ENCODE measurements at places on chromosomes 12 and 14.

- peaks cover 7% of the 10 kb centered on the region for H3K4me1 ChIP-seq
- H3K27me3 ChIP-seq: no peaks in the 10 kb centered on the region
- no peaks in the 10 kb centered on the region for H3K36me3 ChIP-seq
- peak overlapping the region; percentile 99 for H3K27ac ChIP-seq
Observed at GRCh38 chr12:988646-989045, 2.4 kb upstream of the ERC1 start.

GRCh38 chr14:95533391-95533821 is 1.4 kb upstream of the GLRX5 start:
- no peaks in the 10 kb centered on the region for H3K27me3 ChIP-seq
- peak overlapping the region; percentile 87 for H3K27ac ChIP-seq

DNA sequence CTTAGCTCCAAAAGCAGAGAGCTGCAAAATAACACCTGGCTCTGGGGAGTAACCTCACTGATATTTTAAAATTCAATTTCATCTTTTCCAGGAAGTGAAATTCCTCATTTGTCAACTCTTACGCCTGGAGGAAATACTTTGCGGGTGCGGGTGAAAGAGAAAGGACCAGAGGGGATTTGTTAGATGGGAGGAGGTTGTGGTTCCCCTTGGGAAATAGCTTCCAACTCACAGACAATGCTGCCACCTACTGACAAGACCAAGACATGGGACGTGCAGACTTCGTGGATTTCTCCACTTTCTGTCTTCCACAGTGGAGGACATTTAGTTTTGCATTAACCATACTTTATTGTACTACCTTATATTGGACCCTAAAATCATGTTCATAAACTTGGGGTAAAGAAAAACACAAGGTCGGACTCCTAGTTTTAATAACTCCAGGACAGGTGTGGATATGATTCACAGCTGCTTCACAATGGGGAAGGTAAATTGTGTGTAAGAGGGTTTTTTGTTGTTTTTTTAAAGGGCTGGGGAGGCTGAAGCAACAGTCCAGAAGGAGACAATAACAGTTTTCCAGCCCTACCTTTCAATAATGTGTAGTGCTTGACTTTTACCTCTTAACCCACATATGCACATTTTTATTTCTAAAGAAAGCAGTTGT is 10.8 kb downstream of the FBXL14 start:
- peak overlapping the region; percentile 29 for H3K4me3 ChIP-seq
- H3K36me3 ChIP-seq: no peaks in the 10 kb centered on the region
- H3K27ac ChIP-seq: no peak overlapping the region
- peaks cover 7% of the 10 kb centered on the region for H3K4me1 ChIP-seq

- H3K27me3 ChIP-seq: no peaks in the 10 kb centered on the region
- H3K4me1 ChIP-seq: peaks cover 7% of the 10 kb centered on the region
- peak overlapping the region; percentile 34 for H3K27ac ChIP-seq
- no peak for DNase-seq
- H3K4me3 ChIP-seq: no peak overlapping the region
Observed at GRCh38 chr14:55711175-55711811, 131.3 kb downstream of the KTN1 start.

DNA sequence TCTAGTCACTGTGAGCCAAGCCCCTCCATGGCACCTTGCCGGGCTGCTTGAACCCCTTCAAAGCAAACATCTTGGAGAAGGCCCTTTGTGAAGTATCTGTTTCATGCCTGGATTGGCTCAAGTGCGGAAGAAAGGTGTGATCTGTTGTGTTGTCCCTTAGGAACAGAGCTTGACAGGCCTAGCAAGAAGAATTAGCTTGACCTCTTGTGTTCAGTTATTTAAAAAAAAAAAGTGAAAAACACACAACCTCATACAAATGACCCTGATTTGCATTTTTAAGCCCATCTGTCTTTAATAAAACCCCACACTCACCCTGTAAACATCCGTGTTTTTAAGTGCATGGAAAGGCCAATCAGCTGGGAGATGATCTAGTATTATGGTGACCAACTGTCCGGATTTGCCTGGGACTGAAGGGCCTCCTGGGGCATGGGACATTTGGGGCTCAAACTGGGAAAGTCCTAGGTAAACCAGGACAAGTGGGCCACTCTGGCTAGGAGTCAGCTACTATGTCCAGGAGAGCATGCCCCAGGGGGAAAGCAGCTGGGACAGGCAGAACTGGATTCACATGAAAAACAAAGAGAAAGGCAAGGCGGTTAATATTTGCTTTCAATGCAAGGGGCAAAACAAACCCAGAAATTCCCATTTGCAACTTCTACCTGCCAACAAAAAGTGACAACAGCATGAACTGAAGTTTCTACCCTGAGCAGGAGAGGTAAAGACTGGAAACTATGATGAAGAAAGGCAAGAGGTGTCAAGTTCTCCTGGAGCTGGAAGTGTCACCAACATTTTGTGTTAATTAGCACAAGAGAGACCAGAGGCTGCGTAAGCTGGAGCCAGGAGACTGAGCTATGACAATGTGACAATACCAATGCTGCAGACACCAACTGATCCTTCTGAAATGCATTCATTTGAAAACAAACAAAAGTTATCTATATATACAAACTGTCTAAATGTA is 78.6 kb downstream of the CLMN start:
- no peaks in the 10 kb centered on the region for H3K27me3 ChIP-seq
- no peak overlapping the region for H3K27ac ChIP-seq
- H3K4me1 ChIP-seq: no peaks in the 10 kb centered on the region
- H3K4me3 ChIP-seq: no peak overlapping the region
- H3K36me3 ChIP-seq: no peaks in the 10 kb centered on the region

DNA sequence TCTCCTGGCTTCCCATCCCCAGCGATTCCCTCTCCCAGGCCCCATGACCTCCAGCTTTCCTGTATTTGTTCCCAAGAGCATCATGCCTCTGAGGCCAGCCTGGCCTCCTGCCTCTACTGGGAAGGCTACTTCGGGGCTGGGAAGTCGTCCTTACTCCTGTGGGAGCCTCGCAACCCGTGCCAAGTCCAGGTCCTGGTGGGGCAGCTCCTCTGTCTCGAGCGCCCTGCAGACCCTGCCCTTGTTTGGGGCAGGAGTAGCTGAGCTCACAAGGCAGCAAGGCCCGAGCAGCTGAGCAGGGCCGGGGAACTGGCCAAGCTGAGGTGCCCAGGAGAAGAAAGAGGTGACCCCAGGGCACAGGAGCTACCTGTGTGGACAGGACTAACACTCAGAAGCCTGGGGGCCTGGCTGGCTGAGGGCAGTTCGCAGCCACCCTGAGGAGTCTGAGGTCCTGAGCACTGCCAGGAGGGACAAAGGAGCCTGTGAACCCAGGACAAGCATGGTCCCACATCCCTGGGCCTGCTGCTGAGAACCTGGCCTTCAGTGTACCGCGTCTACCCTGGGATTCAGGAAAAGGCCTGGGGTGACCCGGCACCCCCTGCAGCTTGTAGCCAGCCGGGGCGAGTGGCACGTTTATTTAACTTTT is 14.3 kb downstream of the C12orf43 start:
- H3K4me1 ChIP-seq: no peaks in the 10 kb centered on the region
- H3K27me3 ChIP-seq: no peaks in the 10 kb centered on the region
- H3K36me3 ChIP-seq: no peaks in the 10 kb centered on the region
- no peak for DNase-seq
- H3K27ac ChIP-seq: no peak overlapping the region
- H3K4me3 ChIP-seq: no peak overlapping the region

DNA sequence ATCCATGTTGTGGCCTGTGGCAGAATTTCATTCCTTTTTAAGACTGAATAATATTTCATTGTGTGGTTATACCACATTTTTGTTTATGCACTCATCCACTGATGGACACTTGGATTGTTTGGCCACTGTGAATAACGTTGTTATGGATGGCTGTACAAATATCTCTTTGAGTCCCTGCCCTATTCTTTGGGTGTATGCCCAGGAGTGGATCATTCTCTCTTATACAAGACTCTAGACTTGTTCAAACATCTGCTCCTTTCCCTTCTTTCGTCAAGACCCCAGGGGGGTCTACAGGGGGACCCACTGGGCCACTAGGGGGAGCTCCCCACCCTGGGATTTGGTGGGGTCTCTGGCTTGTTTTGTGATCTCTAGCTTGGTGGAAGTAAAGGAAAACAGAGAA is 77.4 kb downstream of the FBXL14 start:
- no peaks in the 10 kb centered on the region for H3K4me1 ChIP-seq
- no peak for DNase-seq
- H3K27me3 ChIP-seq: no peaks in the 10 kb centered on the region
- no peaks in the 10 kb centered on the region for H3K36me3 ChIP-seq
- no peak overlapping the region for H3K4me3 ChIP-seq
- no peak overlapping the region for H3K27ac ChIP-seq

GRCh38 chr12:119829439-119829838 is 47.7 kb downstream of the CIT start:
- no peaks in the 10 kb centered on the region for H3K36me3 ChIP-seq
- H3K4me3 ChIP-seq: no peak overlapping the region
- H3K27ac ChIP-seq: no peak overlapping the region

- DNase-seq: no peak
- no peaks in the 10 kb centered on the region for H3K36me3 ChIP-seq
- no peak overlapping the region for H3K27ac ChIP-seq
- H3K27me3 ChIP-seq: no peaks in the 10 kb centered on the region
- no peak overlapping the region for H3K4me3 ChIP-seq
- peaks cover 40% of the 10 kb centered on the region for H3K4me1 ChIP-seq
Observed at GRCh38 chr14:91496790-91497189, 13.3 kb downstream of the PPP4R3A start.

- peak overlapping the region; percentile 95 for H3K27ac ChIP-seq
- no peaks in the 10 kb centered on the region for H3K27me3 ChIP-seq
- peaks cover 70% of the 10 kb centered on the region for H3K4me1 ChIP-seq
- H3K36me3 ChIP-seq: peaks cover 5% of the 10 kb centered on the region
Observed at GRCh38 chr14:100375266-100375962, 52.3 kb downstream of the SLC25A47 start.

GRCh38 chr12:32117316-32117715 is 10.7 kb downstream of the BICD1 start:
- H3K27me3 ChIP-seq: no peaks in the 10 kb centered on the region
- no peak overlapping the region for H3K4me3 ChIP-seq
- H3K36me3 ChIP-seq: no peaks in the 10 kb centered on the region
- H3K27ac ChIP-seq: no peak overlapping the region
- H3K4me1 ChIP-seq: peaks cover 6% of the 10 kb centered on the region
- DNase-seq: no peak

GRCh38 chr14:103284574-103285467 is 49.2 kb upstream of the EIF5 start:
- DNase-seq: no peak
- no peaks in the 10 kb centered on the region for H3K36me3 ChIP-seq
- no peak overlapping the region for H3K27ac ChIP-seq
- peaks cover 6% of the 10 kb centered on the region for H3K4me1 ChIP-seq

GRCh38 chr12:41362931-41363330 is 174.8 kb downstream of the PDZRN4 start:
- no peaks in the 10 kb centered on the region for H3K27me3 ChIP-seq
- H3K36me3 ChIP-seq: no peaks in the 10 kb centered on the region
- no peak overlapping the region for H3K27ac ChIP-seq
- H3K4me3 ChIP-seq: no peak overlapping the region
- no peaks in the 10 kb centered on the region for H3K4me1 ChIP-seq

- H3K4me1 ChIP-seq: peaks cover 15% of the 10 kb centered on the region
- no peaks in the 10 kb centered on the region for H3K36me3 ChIP-seq
- peak overlapping the region; percentile 66 for H3K4me3 ChIP-seq
- DNase-seq: no peak
- no peaks in the 10 kb centered on the region for H3K27me3 ChIP-seq
- peak overlapping the region; percentile 92 for H3K27ac ChIP-seq
Observed at GRCh38 chr12:56449622-56449984, 377 bp upstream of the TIMELESS start.

DNA sequence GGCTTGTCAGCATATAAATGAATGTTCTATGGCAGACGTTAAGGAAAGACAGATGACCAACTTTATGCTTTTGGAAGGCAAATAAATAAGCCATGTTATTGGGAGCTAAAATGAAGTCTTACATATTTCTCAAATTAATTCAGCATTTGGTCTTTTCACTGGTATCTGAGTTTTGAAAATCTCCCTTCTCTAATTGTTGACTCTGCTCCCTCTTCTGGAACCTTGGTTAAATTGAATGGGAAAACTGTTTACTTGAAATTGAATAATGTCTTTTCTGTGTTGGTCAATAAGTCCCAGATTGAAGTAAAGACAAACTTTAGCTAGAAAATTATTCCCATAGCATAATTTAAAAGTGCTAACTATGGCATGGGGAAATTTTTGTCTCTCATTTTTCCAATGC is 38.7 kb downstream of the LGR5 start:
- no peak overlapping the region for H3K4me3 ChIP-seq
- DNase-seq: no peak
- no peak overlapping the region for H3K27ac ChIP-seq

DNA sequence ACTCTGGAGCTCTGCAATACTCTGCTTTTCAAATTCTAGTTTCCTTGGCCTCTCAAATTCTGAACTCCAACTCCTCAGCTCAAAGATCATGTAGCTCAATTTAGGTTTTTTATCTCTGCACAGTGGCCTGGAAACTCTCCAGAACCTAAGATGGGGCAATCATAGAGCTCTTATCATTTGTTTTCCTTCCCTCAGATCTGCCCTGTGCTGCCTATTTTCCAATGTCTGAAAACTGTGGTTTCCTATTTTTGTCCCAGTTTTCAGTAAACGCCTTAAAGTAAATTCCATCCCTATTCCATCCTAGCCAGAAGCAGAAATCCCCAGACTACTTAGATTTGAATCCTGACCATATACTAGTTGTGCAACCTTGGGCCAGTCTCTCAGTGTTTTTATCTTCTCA is 73.2 kb downstream of the CEP83 start:
- H3K27ac ChIP-seq: no peak overlapping the region
- no peaks in the 10 kb centered on the region for H3K36me3 ChIP-seq
- DNase-seq: no peak
- H3K4me3 ChIP-seq: no peak overlapping the region
- no peaks in the 10 kb centered on the region for H3K27me3 ChIP-seq
- no peaks in the 10 kb centered on the region for H3K4me1 ChIP-seq

DNA sequence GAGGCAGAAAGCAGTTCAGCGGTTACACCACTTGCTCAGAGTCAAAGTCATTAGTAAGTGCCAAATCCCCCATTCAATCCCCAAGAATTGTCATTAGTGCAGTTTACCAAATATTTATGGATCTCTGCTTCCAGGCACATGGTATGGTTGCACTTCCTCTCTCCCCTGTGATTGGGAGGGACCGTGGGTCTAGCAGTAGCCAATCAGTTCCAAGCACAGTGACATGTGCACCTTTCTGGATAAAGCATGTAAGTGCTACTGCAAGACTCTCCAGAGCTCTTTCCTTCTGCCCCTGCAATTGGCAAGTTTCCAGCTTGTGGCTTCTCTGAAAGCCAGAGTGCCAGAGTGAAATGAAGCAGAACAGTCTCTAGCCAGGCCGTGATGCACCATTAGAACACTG is 85.3 kb upstream of the FLRT2 start:
- H3K27ac ChIP-seq: no peak overlapping the region
- H3K27me3 ChIP-seq: no peaks in the 10 kb centered on the region
- no peak for DNase-seq
